ENCODE measurements at places on chromosomes 7 and 10.

GRCh38 chr7:136104269-136104603, 127.1 kb upstream of the MTPN start:
- DNase-seq: no peak

DNA sequence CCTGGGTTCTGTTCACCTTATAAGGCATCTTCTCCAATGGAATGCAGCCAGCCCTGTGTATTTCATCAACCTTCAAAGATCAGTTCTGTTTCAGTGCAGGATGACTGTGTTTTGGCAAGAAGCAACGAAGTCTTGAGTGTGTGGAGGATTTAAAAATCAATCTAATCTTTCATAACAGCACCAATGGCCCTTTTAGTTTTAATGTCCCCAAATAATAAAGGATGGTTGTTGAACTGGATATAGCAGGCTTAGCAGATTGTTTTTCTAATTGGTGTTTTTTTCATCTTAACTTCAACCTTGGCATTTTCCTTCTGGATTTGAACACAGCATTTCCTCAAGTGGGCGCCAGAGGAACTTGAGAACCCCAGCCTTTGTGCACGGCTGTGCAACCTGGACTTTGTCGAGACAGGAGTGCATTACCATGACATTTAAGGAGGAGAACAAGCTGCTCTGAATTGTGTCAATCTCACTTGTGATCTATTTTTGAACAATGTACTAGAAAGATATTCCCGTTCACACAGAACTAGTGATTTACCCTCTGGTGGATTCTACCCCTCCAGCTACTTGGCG, 313.3 kb upstream of the AKR1E2 start:
- DNase-seq: peak; percentile 49

- no peak for DNase-seq
Observed at GRCh38 chr10:99908512-99908911, 101.2 kb downstream of the DNMBP start.

DNA sequence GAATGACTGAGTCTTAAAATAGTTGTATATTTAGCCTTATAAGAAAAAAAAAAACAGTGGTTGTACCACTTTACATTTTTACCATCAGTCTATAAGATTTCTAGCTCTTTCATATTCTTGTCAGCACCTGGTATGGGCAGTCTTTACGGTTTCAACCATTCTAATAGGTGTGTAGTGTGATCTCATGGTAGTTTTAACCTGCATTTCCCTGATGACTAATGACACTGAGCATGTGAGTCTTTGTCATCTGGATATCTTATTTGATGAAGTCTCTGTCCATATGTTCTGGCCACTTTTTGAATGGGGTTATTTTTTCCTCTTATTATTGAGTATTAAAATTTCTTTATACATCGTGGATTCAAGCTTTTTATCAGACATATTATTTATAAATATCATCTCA, 365.3 kb upstream of the IGFBP3 start:
- no peak for DNase-seq

GRCh38 chr10:102285133-102285532, 39.8 kb downstream of the GBF1 start:
- no peak for DNase-seq

DNA sequence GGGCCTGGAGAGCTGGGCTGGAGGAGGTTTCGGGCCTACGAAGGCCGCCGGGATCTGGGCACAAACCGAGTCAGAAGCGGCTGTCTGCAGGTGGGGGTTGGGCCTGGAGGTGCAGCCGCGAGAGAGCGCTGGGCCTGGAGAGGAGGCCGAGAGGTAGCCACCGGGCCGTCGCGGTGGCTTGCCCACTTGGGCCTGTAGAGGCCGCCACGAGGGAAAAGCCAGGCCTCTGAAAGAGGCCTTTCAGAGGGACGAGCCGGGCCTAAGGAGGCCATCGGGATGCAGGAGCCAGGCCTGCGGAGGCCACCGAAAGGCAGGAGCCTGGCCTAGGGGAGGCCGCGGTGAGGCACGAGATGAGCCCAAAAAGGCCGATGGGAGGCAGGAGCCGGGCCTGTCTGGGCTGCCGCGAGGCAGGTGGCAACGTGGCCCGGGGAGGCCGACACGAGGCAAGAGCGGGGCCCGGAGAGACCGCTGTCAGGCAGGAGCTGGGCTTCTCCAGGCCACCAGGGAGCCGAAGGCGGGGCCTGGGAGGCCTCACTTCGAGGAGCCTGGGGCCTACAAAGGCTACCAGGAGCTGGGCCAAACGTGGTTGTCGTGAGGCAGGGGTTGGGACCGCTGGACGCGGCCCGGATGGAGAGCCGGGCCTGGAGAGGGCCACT, 25.6 kb downstream of the MDH2 start:
- no peak for DNase-seq

DNA sequence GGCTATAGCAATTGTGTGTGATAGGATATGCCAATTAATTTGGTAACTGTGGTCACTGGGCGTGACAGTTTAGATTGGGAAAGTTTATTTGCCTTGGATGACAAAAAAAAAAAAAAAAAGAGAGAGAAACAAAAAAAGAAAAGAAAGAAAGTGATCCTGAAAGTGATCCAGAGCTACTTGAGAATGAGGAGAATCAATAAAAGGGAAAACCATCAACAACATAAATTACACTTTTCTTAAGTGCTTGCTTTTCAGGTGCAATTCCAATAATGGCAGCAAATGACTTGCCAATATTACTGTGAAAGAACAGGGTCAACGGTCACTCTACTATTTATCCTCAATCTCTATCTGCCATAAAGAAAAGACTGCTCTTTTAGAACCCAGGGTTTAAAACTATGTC, 191.8 kb upstream of the SEMA3C start:
- DNase-seq: no peak

DNA sequence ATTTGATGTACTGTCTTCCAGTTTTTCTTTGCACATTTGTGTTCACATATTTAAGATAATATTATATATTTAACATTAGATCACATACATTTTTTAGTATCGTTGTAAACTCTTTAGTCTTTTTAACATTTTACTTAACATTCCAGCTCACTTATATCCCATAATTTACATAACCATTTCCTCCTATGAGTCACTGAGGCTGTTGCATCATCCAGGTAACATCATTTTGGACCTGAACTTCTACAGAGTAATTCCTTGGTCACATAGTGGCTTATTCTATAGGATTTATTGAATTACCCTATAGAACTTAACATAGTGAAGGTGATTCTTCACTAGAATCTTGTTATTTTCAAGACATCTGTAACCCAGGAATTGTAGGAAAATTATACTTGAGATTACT, 194.4 kb downstream of the POU6F2 start:
- DNase-seq: no peak

- DNase-seq: no peak
Observed at GRCh38 chr10:75466886-75467285, 35.5 kb downstream of the LRMDA start.

DNA sequence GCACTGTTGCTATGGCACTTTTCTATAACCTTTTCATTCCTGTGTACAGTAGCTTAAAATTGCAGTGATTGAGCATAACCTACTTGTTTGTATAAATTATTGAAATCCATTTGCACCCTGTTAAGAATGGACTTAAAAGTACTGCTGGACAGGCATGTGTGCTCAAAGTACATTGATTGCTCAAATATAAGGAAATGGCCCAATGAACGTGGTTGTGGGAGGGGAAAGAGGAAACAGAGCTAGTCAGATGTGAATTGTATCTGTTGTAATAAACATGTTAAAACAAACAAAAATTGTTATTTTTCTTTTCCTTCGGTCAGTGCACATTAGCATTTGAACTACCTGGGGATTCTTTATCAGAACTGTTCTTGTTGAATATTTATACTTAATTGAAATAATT, 57.1 kb upstream of the BAMBI start:
- no peak for DNase-seq

DNA sequence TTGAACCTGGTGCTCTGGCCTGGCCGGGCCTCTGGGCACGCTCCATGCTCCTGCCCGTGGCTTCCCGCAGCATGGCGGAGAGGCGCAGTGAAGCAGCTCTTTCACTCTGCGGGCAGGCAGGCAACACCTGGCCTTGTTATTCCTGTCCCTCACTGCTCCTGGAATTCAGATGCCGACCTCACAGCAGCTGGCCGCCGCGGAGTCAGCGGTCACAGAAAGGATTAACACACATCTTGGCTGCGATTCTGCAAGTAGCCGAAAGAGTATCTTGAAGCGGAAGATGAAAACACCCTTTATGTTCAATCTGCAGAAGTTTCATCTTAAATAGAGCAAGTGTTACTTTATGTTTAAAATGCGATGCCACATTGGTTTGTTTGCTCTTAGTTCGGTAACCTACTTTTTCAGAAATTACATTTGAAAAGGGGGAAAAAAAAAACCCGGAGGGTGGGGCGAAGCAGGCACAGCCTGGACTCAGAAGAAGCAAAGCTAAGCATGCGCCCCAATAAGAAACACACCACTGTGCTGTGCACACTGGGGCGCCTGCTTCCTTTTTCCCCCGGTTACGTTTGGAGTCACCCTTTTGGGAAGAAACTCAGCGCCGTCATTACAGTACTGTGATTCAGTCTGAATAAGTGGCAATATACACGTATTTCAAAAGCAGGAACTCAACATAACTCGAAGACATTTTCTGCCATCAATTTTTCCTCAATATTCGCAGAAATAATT, 42.3 kb downstream of the BRI3 start:
- no peak for DNase-seq

GRCh38 chr7:94561841-94562514, 52.4 kb downstream of the CASD1 start:
- no peak for DNase-seq
